ENCODE measurements at places on chromosomes 11 and 22.

GRCh38 chr11:391117-392017 lies 2.6 kb upstream of the PKP3 start:
- DNase-seq, result no peak

GRCh38 chr11:47130543-47130942 lies 46.1 kb downstream of the ARFGAP2 start:
- peak; percentile 58 for DNase-seq

DNA sequence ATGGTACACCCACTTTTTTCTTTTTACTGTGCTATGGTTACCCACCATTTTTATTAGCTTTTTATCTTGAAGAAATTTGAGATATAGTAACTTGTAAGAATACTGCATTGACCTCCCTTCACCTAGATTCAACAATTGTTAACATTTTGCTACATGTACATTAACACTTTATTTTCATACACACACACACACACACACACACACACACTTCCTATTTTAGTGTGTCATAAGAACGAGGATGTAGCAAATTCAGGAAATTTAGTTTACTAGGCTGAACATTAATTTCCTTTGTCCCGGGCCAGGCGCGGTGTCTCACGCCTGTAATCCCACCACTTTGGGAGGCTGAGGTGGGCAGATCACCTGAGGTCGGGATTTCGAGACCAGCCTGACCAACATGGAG lies 1.1 kb upstream of the ATP6V1E1 start:
- no peak for DNase-seq

GRCh38 chr11:30666817-30667216 lies 80.7 kb upstream of the MPPED2 start:
- no peak for DNase-seq

DNA sequence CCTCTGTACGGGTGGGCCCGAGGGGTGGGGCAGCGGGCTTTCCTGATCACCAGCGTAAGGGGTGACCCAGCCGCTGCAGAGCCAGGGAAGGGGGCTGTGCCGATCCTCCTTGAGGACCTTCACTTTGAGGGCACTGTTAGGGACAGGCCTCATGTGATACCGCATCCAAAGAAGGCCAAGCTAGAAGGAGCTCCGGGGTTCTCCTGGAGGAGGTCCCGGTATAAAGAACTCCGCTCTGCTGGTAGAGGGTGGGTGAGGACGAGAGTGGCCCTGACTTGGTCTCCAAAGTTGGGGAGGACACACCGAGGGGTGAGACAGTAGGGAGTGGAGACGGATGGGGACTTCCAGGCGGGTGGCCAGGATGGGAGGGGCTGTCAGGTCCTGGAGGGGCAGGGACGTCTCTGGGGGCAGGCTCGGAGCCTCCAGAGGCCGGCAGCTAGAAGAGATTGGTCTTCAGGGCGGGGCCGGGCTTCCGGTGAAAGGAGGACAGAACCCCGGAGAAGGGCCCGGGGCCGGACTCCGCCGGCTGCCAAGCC lies 4.6 kb downstream of the PHOX2A start:
- DNase-seq, result peak; percentile 75

- DNase-seq, result no peak
Observed at GRCh38 chr11:61297341-61297740, 2.2 kb upstream of the VWCE start.

GRCh38 chr11:59765068-59765735 lies 10.0 kb downstream of the STX3 start:
- no peak for DNase-seq

GRCh38 chr11:112174789-112175598 lies at the start of gene BCO2:
Gene BCO2, plus strand, starts transcription at chr11:112175512. Its CDS starts 90 bp downstream, at chr11:112175602.
- DNase-seq, result peak; percentile 93

- peak; percentile 58 for DNase-seq
Observed at GRCh38 chr22:17920145-17920605, 104.2 kb downstream of the MICAL3 start.

DNA sequence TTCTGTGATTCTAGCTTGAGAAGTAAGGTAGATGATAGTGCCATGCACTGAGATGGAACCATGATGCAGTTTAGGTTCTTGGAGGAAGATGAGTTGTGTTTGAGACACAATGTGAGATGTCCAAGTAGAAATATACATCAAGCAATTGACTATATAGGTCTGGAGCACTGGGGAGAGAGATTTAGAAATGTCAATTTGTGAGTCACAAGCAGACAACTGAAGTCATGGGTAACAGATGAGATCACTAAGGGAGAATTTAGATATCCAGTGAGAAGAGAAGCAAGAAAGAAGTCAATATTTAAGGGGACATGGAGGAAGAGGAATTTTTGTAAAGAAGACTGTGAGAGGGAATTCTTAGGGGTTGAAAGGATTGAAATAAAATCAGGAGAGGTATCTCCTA lies 65.1 kb upstream of the RRAS2 start:
- DNase-seq, result no peak

DNA sequence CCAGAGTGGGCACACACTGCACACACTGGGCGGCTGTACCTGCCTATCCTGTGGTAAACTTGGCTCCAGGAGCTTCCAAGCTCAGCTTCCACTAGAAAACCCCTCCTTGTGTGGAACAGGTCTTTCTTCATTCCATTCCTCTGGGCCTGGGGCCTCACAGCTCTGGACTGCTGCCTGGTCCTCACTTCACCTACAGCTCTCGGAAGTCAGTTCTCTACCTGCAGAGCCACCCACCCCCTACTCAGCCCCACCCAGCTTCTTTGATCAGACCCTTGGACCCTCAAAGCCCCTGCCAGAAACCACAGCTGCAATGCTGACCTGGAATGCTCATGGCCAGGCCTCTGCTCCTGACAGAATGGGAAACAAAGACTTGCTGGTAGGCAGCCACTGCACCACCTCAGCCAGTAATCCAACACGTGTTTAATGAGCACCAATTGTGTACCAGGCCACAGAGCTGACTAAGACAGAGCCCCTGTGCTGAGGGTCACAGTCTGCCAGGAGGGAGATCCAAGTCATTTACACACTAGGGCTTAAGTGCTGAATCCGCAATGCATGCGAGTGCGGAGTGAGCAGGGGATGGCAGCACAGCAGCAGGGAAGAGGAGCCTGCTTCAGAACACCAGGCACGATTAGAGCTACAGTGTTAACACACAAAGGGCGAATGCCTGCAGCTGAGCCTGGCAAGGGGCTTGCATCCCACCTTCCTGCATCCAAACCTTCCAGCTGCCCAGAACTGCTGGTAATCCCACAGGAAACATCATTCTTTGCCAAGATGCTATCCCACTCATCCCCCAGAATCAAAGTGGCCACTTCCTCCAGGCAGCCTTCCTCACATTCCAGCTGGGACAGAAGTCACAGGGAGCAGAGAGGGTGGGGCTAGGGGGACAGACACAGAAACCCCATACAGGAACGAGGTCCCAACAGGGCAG lies 4.6 kb downstream of the GNB1L start:
- no peak for DNase-seq

GRCh38 chr11:31814176-31814868 lies 3.2 kb upstream of the PAX6 start:
- peak; percentile 16 for DNase-seq

Data from femur (tissue), 1 donor.